ENCODE measurements at places on chromosomes 1 and 21.

- no peak for DNase-seq
These were observed 248.6 kb upstream of the DEPDC1 start for GRCh38 chr1:68745451-68745850.

- DNase-seq = no peak
These were observed 575.9 kb downstream of the USP25 start for GRCh38 chr21:16305686-16306085.

- no peak for DNase-seq
These were observed 31.6 kb upstream of the ETS2 start for GRCh38 chr21:38774152-38774551.

DNA sequence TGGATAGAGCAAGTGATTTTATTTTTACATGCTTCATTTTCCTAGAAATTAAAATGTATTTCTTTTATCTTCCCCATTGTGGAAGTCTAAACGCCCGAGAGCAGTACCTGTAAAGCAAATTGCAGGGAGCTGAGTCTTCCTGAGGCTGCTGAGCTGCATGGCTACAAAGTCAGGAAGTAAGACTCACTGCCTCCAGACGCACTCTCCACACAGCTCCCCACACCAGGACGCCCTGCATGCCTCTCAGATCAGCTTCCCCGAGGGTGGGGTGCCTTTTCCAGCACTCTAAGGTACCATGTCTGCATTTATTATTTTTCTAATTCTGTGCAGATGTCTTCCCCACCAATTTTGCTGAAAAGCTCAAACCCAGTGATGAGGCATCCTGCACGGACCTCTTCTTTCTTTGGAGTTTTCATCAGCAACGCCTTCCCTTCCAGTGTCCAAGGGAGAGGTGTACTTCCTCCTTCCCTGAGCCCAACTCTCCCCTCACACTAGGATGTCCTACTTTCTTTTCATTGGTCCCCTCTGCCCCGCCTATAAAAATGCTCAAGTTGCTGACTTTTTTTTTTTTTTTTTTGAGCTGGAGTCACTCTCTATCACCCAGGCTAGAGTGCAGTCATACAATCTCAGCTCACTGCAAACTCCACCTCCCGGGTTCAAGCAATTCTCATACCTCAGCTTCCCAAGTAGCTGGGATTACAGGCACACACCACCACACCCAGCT, 114.7 kb downstream of the PCNX2 start:
- DNase-seq = no peak

DNA sequence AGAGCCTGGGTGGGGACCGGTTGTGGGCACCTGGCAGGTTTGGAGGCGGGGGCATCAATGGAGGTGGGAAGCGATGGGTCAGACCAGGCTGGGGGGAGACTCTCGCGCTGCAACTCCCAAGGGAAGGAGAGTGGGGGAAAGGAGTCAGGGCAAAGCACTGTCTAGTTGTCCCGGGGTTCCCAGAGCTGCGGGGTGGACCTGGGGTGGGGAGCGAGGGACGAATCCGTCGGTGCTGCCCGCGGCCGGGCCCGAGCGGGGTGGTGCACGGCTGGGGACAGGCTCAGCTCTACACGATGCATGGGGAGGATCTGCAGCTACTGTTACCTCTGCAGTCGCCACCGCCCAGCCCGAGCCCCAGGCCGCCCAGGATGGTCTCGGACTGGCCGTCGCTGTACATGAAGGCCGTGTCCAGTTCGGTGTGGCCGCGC, 427 bp downstream of the AKR7A2 start:
- DNase-seq = no peak
